ENCODE measurements at places on chromosomes 1 and 21.

GRCh38 chr1:152392909-152393308, 21.2 kb downstream of the CRNN start:
- no peak for DNase-seq

DNA sequence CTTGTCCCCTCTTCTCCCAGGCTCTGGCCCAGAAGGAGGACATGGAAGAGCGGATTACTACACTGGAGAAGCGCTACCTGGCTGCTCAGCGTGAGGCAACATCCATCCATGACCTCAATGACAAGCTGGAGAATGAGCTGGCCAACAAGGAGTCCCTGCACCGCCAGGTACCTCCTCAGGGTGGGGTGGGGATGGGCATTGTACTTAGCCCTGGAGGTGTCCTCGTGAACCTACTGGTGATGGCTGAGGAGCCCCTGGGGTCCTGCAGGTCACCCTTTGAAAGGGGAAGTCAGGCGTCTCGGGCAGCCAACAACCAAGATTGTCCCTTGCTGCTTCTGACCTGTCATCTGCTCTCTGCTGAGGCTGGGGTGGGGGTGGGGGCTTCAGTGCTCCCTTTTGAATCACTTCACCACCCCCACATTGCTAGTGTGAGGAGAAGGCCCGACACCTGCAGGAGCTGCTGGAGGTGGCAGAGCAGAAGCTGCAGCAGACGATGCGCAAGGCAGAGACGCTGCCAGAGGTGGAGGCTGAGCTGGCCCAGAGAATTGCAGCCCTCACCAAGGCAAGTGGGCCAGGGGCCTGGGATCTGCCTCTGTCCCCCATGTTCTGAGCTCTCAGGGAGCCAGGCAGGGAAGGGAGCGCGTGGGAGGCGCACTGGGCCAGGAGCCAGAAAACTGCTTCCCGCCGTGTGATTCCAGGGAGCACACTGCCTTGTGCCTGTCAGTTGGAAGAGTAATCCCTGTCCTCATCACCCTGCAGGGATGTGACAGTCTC, 19.7 kb downstream of the PPFIA4 start:
- DNase-seq: no peak

- no peak for DNase-seq
Measured at GRCh38 chr1:73516451-73516850, 681.5 kb downstream of the LRRIQ3 start.

DNA sequence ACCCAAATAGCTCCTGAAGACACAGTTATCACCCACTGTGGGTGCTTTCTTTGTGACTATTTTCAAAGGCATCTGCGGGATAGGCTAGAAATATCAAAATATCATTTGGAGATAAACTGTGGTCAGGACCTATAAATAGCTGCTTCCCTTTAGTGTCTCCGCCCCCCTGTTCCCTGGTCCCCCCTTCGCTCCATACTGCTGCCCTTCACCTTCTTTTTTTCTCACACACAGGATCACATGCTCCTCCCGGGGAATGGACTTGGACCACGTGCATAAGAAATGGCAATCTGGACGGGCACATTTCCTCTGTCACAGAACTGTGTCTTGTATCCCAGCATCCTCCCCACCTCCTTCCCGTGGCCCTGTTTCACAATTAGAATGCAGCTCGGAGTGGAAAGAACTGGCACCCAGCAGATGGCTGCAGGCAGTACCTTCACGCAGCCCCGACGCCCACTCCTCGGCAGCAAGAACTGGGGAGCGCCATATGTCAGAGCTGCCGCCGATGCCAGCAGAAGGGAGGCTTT, 68.8 kb upstream of the SSX2IP start:
- peak; percentile 31 for DNase-seq

DNA sequence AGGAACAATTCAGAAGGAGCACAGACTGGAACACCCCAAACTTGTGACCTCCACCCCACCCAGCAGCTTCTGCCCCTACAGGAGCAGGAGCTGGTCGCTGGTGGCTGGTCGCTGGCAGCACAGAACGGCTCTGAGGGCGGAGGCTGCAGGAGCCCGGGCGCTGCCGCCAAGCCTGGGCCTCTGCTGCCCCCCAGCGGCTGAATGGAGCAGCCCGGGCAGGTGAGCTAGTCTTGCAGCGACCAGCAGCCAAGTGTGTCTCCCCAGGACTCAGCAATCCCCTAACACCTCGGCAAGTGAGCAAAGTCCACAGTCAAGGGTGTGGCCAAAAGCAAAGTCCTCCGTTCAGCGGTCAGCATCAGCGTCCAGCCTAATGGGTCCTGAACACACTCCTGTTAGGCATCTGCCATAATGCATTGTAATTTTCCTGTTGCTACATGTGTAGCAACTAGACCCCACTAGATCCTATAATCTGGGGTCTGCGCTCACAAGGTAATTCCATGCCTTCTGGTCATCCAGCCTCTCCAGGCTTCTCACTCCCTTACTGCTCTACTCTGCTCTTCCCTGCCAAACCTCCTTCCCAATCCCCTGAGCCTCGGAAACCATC, 12.1 kb upstream of the GJB5 start:
- peak; percentile 7 for DNase-seq
